Progenitor cell of endocrine pancreas (in vitro differentiated cells): ENCODE measurements at places on chromosomes 5 and 9. TPM values are rescaled to one million over a fixed set of nuclear protein-coding genes. Genes with fewer than 3 reads are reported as not detected.

DNA sequence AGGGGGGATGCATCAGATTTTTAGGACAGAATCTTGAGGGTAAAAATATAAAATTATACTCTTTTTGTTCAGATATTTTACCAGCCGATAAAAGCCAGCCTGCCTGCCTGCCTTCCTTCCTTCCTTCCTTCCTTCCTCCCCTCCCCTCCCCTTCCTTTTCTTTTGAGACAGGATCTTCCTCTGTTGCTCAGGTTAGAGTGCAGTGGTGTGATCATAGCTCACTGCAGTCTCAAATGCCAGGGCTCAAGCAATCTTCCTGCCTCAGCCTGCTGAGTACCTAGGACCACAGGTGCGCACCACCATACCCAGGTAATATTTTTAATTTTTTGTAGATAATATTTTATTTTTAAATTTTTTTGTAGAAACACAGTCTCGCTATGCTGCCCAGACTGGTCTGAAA lies 330.0 kb downstream of the CCDC171 start:
- DNase-seq: no peak
- no peaks in the 10 kb centered on the region for H3K4me1 ChIP-seq
- H3K27me3 ChIP-seq: no peaks in the 10 kb centered on the region
- no peak overlapping the region for H3K27ac ChIP-seq
- no peak overlapping the region for H3K4me3 ChIP-seq
- H3K36me3 ChIP-seq: no peaks in the 10 kb centered on the region

GRCh38 chr9:23541976-23542375 lies 284.1 kb downstream of the ELAVL2 start:
- H3K36me3 ChIP-seq: no peaks in the 10 kb centered on the region
- no peak overlapping the region for H3K27ac ChIP-seq
- H3K27me3 ChIP-seq: peaks cover 24% of the 10 kb centered on the region

DNA sequence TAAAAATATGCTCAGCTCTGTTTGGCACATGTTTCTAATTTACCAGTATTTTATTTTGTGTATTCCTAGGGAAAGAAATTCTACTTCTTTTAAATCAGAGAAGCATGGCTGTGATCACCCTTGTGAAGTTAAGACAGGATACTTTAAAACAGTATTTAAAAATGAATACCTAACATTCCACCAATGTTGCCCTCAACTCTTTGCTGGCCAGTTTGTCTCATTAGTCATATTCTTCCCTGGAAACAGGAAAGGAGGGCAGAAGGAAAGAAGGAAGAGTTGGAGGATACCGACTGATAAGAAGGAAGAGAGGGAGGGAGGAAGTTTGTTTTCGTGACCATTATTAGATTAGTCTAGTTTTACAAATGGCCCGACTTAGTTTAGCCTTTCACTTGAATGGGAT lies 137.4 kb downstream of the PLK2 start:
- H3K27ac ChIP-seq: peak overlapping the region; percentile 59
- peaks cover 8% of the 10 kb centered on the region for H3K27me3 ChIP-seq
- H3K4me3 ChIP-seq: no peak overlapping the region
- H3K36me3 ChIP-seq: no peaks in the 10 kb centered on the region
- DNase-seq: no peak

- peaks cover 31% of the 10 kb centered on the region for H3K27me3 ChIP-seq
- DNase-seq: no peak
- peak overlapping the region; percentile 59 for H3K4me3 ChIP-seq
- H3K27ac ChIP-seq: no peak overlapping the region
Observed at GRCh38 chr9:114503009-114503408, 2.3 kb downstream of the WHRN start.

- peaks cover 6% of the 10 kb centered on the region for H3K27me3 ChIP-seq
- no peak overlapping the region for H3K4me3 ChIP-seq
- DNase-seq: no peak
Observed at GRCh38 chr9:98488571-98489312, 220.0 kb downstream of the GABBR2 start.

DNA sequence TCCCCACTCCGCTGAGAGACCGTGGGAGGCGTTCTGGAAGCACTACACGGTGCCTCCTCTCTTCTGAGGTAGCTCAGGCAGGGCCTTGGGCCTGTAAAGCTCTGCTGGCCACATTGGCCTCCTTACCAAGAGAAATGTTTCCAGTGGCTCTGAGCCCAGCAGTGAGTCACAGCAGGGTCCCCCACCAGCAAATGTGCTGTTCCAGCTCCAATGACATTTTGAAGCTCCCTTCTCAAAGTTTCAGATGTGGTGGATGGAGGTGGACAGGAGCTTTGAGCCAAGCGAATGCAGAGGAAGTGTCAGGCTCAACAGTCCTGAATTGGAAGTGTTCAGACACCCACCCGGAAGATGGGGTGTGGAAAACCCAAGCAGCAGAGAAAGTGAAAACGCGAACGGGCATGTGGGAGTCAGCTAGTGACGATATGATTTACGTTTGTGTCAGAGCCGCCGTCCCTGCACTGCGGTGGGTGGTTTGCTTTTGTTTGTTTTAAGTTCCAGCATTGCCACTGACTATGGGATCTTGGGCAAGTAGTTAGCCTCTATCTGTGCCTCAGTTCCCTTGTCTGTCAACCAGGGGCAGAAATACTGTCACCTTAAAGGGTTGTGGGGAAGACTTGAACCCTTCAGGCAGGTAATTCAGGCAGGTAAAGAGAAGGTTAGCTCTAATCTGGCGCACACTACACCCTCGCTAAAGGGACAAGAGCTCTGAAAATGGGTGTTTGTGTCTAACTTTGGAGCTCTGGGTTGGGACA lies 38.2 kb downstream of the C5orf15 start:
- peaks cover 6% of the 10 kb centered on the region for H3K27me3 ChIP-seq
- no peak overlapping the region for H3K27ac ChIP-seq
- no peaks in the 10 kb centered on the region for H3K36me3 ChIP-seq
- H3K4me1 ChIP-seq: peaks cover 13% of the 10 kb centered on the region
- no peak overlapping the region for H3K4me3 ChIP-seq
- no peak for DNase-seq

DNA sequence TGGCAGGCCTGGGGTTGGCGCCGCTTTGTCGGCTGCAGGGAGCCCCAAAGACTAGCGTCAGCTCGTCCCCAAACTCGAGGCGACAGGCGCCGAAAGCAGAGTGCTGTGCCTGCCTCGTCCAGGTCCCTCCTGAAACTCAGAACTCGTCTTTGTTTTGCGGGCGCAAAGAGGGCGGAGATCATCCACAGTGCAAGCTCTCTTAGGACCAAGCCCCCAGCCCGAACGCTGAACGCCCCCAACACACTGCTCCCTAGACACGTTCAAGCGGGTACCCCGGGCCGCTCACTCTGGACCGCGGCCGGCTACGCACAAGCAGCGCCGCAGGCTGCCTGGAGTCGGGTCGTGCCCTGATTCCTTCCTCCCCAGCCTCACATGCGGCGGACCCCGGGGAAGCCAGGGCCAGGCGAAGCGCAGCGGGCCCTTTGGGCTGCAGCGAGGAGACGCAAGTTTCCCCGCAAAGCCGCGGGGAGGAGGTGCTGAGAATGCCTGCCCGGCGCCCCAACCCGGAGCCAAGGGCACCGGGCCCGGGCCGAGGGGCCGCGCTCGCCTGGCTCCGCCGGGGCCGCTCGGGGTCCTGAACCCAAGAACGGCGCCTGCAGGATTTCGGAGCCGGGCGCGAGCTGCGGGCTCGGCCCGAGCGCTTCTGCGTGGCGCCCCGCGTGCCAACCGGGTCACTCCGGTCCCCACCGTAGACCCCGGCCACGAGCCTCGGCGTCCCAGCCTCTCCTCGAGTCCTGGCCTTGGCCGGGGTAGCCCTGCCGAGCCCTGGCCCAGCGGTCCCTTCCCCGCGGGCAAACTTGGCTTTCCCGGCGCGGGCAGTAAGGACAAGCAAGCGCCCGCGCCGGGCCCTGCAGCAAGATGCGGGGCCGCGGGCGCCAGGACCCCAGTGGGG lies 738 bp downstream of the FSTL4 start:
- no peaks in the 10 kb centered on the region for H3K36me3 ChIP-seq
- peaks cover 5% of the 10 kb centered on the region for H3K4me1 ChIP-seq
- peak overlapping the region; percentile 59 for H3K4me3 ChIP-seq

DNA sequence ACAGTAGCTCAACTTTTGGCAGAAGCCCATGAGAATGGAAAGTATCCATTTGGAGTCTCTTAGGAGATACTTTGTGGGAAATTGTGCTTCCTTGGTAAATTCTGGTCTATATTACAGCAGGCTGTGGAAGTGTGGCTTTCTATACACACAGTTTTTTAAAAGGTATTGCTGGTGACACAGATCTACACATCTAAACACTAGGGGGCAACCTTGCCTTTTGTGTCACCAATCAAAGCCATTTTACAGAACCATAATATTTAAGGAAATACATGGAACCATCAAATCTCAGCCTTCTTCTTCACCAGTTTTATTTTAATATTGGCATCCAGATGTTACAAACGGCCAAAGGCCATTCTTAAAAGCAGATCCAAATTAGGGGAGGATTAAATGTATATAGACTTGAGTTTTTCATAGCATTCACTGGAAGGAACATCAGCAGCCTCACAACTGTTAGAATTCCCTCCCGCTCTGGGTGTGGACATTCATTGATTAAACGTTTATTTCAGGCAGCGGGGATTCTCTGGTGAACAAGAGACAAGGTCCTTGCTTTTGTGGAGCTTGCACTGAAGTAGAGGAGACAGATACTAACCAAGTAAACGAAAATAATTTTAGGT lies 132.4 kb upstream of the EPB41L4A start:
- peak; percentile 19 for DNase-seq
- no peak overlapping the region for H3K27ac ChIP-seq
- no peaks in the 10 kb centered on the region for H3K36me3 ChIP-seq
- H3K27me3 ChIP-seq: peaks cover 4% of the 10 kb centered on the region
- peaks cover 9% of the 10 kb centered on the region for H3K4me1 ChIP-seq
- H3K4me3 ChIP-seq: no peak overlapping the region

AQP3 gene
- total RNA-seq: 6.3 and 6.9 TPM in 2 replicates

PCDHA10 gene
- 18.3 and 19.2 TPM in 2 replicates for total RNA-seq
